Pancreas (tissue), 10 donors: ENCODE measurements at places on chromosomes 3 and 15.

- no peak for DNase-seq
These were observed 2.3 kb upstream of the BCHE start for GRCh38 chr3:165839296-165840076.

GRCh38 chr3:108242776-108243175 lies 20.6 kb upstream of the IFT57 start:
- DNase-seq = no peak

DNA sequence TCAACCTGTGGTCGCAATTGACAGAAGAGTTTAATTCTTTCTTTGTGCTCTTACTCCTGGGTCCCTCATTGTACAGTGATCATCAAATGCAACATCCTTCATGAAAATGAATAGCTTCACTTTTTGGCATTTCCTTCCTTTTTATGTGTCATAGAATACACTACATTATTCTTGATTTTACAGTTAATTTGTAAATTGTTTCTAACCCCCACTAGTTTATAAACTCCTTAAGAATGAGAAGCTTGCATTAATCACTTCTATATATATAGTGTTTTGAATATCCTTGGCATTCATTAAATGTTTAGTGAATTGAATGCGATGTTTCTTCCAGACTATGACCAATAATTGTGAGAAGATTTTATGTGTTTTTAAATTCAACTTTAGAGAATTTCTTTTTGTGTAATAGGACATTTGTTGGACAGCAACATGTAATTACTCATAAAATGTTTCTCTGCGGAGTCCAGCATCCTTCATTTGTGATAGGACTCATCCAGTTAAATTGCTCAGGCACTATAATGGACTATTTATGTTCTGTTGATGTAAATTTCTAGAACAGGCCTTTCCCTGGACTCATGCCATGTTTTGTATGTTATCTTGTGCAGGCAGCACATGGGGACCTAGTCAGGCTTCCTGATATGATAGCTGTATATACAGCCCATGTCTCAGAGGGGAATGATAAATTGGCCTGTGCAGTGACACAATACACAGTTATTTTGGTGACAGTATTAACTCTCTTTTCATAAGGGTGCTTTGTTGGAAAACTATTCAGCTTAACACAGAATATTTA lies 51.3 kb downstream of the MBNL1 start:
- DNase-seq = no peak

DNA sequence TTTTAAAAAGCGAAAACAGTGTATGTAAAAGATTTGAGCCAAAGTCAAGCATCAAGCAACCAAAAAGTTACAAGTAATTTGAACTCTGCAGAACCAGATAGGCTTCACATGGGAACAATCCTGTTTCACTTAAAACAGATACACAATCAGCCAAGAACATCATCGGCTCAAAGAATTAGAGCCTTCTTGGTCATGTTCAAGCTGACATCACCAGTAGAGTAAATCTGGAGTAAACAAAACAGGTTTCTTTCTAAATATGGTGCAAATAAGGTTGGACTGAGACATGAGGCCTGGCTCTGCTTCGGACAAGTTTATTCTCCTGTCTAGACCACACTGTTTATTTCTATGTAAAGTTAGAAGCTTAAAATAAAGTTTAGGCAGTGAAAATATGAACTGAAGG lies 116.0 kb downstream of the GMNC start:
- DNase-seq = no peak

GRCh38 chr15:91032919-91033803 lies 10.8 kb upstream of the VPS33B start:
- peak; percentile 96 for DNase-seq

DNA sequence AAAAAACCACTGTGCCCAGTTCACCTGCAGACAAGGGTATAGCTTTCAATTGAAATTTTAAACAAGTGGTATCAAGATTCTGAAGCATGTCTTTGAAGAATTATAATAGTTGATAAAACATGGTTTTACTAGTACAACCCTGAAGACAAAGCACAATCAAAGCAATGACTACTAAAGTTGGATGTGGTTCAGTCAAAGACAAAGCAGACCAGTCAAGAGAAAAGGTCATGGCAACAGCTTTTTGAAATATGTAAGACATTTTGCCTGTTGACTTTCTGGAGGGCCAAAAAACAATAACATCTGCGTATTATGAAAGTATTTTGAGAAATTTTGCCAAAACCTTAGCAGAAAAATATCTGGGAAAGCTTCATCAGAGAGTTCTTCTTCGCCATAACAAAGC lies 1393.6 kb downstream of the SI start:
- no peak for DNase-seq

- no peak for DNase-seq
These were observed 66.8 kb downstream of the HMG20A start for GRCh38 chr15:77487469-77487842.

DNA sequence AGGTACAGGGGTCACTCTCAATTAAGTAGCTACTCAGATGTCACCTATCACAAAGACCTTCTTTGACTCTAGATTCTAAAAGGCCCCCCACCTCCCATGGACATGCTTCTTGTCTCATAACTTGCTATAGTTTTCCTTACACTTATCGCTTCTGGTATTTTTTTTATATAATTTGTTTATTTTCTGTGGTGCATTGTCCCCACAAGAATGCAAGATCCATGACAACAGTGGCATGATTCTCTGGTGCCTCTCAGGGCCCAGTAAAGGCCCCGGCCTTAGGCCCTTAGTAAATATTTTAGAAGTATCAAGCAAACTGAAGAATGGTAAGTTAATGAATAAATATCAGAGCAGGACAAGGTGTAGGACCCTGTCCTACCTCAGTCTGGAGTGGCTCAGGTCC lies 248.6 kb downstream of the CBLB start:
- DNase-seq = no peak

DNA sequence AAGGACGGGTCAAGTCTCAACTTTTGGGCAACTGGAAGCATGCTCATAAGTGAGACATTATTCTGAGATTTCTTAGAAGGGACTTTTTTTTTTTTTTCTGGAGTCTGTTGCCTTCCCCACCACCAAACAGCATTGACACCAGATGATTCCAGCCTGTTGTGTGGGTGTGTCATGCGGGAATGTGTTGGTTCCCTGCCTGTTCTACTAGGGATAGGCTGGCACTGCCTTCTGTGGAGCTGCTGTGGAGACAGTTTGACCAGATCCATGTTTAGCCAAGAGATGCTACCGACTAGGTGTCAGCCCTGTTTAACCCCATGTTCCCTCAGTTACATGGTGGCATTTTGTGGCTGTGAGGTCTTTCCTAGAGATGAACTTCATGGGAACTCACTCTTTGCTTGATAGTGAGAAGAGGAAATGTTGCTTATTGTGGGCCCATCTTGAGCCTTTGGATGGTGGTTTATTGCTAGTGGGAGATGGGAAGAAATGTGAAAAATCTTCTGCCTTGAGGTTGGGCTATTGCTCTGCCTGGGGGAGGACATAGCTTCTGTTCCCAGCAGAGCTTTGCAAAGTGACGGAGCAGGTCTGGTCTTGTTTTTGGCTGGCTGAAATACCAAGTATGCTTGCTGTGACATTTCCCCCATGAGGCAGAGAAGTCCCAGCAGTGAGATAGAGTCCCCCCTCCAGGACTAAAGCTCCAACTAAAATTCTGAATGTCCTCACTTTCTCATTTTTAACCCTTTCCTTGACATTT lies 31.3 kb downstream of the TRAK1 start:
- DNase-seq = no peak

DNA sequence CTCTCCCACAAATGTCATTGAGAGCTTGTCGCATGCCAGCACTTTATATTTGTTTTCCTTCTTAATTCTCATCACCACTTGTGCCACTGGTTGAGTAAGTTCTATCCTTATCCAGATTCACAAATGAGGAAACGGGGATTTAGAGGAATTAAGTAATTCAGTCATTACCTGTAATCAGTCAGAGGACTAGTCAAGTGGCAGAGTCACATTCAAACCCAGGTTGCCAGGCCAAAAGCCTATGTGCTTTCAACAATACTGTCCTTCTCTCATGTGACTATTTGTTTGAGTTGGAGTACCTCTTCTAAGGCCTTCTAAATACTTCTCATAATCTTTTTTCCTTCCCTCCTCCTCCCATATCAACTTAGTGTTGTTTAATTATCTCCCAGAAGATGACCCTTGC lies 76.9 kb downstream of the THRB start:
- DNase-seq = no peak

DNA sequence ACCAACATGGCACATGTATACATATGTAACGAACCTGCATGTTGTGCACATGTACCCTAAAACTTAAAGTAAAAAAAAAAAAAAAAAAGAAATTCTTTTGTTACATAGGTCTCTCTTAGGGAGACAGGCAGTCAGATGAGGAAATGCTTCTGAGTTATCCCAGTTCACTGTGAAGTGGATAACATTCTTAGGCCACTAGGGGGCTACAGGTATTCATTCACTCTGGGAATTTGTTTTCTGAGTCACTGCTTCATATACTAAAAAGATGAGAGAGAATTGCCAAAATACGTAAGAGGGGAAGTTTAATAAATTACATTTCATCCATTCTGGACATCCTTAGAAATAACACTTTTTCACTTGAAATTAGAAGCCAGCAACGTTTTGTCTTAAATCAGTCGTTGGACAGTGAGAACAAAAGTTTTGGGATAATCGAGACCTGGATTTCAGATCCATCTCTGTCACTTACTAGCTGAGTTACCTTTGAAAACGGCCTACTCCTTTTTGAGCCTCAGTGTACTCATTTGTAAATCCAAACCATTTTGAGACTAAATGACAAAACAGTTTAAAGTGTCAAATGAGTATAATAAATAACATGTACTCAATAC lies 738.4 kb upstream of the ALCAM start:
- DNase-seq = no peak

- no peak for DNase-seq
These were observed 8.5 kb downstream of the BAHD1 start for GRCh38 chr15:40449275-40449674.

- DNase-seq = peak; percentile 33
These were observed 18.2 kb upstream of the AHSG start for GRCh38 chr3:186594591-186595113.

GRCh38 chr15:35863655-35864054 lies 317.7 kb upstream of the DPH6 start:
- no peak for DNase-seq

GRCh38 chr15:98745179-98745578 lies 96.8 kb downstream of the IGF1R start:
- DNase-seq = no peak

DNA sequence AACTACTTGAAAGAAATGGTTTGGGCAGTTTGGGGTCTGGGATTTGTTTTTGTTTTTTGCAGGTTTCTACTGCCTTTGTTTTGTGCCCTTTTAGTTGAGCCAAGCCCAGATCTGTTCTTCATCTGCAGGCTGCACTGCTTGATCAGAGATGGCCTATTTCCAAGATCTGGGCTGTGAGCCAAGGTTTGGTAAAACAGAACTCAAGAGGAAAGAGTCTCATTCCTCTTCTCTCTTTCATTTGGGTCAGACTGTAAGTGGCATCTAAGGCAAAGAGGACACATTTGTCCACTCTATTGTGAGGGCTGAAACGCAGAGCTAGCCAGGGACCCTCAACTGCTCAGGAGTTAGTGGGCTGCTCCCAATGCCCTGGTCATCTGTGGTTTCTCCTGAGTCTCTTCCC lies 104.4 kb upstream of the UBE3A start:
- peak; percentile 7 for DNase-seq

- DNase-seq = no peak
These were observed 75.5 kb downstream of the EBLN2 start for GRCh38 chr3:73136941-73137340.

- DNase-seq = peak; percentile 12
These were observed 42.6 kb downstream of the MGLL start for GRCh38 chr3:127779747-127780146.

DNA sequence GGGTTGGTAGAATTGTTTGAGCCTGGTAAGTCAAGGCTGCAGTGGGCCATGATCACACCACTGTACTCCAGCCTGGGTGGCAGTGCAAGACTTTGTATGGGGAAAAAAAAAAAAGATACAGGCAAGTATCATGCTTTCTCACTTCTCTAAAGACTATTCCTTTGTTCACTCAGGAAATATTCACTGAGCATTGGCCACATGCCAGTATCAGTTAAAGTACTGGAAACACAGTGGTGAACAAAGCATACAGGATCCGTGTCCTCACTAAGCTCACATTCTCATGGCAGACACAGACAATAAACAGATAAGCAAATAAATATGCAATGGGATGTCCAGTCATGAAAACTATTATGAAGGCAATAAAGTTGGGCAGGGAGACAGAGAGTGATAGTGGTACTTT lies 5.1 kb upstream of the MTHFS start:
- no peak for DNase-seq

GRCh38 chr15:93165734-93166470 lies 76.9 kb upstream of the RGMA start:
- no peak for DNase-seq

DNA sequence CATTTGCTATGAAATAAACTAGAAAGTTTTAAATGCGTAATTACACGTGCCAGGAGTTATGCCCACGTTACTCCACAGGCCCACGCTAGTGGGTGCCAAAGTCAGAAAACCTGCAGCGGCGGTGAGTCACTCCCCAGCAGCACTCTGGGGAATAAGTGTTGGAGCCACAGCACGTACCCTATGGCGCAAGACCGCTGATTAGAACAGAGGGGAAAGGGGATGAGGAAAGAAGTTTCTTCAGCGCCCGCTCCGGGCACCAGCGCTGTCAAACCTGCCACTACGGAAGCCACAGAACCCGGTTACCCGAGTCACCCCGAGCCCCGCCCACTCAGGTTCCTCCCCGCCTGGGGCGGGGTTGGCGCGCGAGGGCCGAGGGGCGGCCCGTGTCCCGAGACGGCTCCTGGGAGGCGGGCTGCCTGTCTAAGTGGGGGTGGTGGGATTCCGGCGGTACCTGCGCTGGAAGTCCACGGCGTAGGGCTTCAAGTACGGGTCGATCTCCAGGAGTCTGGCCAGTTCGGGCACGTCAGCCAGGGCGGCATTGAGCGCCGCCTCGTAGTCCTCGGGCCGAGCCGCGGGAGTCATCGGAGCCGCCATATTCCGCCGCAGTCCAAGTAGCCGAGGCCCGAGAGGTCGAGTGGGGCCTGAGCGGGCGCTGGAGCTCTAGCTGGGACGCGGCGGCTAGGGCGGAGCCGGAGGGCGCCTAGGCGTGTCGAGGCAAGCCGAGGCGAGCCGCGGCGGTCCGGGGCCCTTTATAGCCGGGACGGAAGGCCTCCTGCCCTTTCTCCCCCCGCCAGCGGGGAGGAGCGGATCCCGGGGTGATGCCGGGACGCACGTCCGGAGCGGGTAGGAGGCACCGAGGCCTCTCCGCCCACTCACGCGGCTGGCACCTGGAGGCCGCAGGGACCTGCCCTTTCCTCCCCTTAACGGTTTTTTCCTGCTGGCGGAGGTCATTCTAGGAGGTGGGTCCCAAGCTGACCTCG lies at the start of gene GBE1:
Gene GBE1, minus strand, starts transcription at position 722 of the 980 bp plus-strand sequence. Its CDS starts 128 bp downstream, at position 594.
- DNase-seq = peak; percentile 93
